NCI-H460 (cell line): ENCODE measurements at places on chromosomes 16 and 17.

- no peak for DNase-seq
These were observed at the start of gene KRT9 for GRCh38 chr17:41571561-41572434. KRT9 (minus strand) TSS chr17:41572059; CDS start chr17:41571992, 67 bp downstream.

DNA sequence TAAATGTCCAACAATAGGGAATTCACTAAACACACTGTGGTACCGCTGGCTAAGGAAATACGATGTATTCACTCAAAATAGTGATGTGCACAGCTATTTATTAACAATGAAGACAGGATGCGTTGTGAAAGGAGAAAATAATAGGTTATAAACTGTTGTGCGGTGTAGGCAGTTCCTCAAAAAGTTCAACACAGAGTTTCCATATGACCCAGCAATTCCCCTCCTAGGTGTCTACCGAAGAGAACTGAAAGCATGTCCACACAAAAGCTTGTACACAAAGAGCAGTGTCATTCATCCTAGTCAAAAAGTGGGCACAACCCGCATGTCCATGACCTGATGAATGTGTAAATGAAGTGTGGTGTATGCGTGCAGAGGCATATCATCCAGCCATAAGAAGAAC, 1.2 kb upstream of the CES1 start:
- DNase-seq: no peak

DNA sequence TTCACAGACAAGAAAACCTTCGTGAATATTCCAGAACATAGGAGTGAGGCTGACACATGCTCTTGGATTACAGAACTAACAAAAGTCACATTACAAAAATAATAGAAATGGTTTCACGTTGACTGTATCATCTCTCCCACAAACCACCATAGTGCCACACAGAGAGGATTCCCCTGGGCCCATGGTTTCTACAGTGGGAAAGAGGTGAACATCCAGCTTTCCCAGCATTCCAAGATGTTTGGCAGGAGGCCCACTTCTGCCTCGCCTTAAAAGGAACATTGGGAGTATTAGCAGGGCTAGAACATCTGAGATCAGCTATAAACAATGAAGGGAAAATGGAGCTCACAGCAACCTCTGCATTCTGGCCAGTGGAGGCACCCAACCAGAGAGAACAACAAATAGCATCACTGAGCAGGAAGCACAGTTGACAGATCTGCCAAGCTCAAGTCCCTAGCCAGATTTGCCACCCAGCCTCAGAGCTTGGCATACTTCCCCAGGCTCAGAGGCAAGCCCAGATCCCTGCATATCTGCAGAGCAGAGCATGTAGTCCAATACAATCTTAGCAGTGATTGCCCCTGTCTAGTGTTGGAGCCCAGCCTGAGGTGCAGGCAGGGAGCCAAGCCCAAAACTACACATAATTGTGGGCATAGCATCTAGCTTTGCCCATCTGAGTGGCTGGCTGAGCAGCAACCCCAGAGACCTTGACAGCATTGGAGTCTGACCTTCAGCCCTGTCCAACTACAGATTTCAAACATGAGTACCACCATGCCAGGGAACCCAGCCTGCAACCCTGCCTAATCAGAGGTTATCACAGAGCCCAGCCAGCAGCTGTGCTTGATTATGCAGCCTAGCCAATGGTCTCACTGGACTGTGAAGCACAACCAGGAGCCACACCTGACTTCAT, 260.4 kb downstream of the CEP112 start:
- DNase-seq: no peak

DNA sequence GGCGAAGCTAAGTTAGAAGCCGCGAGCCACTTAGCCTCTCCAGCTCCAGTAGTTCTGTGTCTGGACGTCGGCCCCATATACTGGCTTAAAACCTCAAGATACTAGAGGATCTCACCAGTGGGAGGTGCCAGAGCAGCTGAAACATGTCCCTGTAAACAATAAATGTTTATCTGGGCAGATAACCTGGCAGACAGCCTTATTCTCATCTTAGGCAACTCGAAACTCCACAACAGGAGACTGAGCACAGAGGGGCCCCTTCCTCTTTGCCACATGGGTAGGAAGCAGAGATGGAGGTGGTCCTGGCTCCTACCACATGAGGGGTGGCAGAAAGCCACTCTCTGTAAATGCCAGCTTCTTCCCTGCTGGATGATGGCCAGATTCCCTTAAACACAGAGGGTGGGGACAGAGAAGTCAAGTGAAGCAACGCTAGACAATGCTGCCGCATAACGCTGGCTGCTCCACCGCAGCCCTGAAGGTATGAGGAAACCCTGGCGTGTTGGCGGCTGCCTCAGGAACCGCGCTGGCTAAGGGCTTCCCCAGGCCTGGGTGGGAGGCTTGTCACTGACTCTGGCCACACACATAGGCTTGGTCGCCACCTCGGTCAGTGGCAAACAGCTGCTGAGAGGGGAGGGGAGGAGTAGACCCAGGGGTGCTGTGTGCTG, 67.9 kb downstream of the HIC1 start:
- DNase-seq: no peak

DNA sequence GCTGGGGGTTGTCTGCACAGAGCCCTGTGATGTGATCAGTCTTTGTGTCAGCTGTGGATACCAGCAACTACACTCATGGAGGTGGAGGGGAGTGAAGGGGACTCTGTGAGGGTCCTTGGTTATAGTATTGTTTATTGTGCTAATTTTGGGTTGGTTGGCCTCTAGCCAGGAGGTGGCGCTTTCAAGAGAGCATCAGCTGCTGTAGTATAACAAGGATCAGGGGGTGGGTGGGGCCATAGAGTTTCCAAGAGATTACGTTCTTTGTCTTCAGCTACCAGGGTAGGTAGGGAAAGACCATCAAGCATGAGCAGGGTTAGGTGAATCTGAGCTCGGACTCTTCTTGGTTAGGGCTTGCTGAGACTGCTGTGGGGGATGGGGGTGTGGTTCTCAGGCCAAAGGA, 97.1 kb upstream of the HS3ST3A1 start:
- no peak for DNase-seq

DNA sequence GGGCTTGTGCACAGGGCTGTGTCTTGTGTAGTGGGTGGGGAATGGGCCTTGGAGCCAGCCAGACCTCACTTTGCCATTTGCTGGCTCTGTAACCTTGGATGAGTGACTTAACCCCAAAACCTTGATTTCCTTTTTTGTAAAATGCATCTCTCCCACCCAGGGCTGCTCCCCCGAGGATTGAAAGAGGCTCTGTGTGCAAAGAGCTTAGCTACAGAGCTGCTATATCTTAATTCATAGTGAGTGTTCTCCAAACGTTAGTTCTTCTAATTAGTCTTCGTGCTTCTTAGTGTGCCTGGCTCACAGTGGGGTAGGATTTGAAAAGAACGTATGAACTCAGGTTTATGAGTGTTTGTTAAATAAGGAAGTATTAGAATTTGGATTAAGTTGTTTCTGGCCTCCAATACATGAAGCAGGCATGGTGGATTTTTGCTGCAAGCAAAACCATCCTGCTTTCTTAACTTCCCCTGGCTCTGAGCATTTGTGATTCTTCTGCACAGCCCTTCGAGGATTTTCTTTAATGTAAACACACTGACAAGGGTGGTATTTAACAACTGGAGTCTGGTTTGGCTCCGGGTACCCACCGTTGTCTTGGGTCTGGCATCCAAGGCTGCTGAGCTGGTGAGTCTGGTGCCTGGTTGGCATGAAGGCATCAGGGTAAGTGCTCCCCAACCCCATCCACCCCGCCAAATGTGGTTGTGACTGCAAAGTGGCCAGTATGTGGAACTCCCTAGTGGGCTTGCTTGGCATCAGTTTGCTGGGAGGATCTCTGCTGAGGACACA, 29.7 kb downstream of the KSR1 start:
- DNase-seq: no peak

DNA sequence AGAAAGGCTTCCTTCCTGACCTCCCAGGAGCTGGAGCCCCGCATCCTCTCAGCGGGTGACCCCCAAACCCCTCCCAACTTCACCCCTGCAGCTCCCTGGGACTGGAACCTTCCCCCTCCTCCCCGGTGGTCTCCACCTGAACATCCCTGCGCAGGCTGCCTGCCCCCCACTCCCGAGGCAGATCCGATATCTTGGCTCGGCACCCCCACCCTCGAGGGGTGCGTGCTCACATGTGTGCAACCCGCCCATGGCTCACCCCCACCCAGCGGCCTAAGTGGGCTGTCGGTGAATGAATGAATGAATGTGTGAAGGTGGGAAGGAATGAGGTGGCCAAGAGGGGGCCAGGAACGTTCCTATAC, 39.7 kb downstream of the SLC7A5 start:
- no peak for DNase-seq

DNA sequence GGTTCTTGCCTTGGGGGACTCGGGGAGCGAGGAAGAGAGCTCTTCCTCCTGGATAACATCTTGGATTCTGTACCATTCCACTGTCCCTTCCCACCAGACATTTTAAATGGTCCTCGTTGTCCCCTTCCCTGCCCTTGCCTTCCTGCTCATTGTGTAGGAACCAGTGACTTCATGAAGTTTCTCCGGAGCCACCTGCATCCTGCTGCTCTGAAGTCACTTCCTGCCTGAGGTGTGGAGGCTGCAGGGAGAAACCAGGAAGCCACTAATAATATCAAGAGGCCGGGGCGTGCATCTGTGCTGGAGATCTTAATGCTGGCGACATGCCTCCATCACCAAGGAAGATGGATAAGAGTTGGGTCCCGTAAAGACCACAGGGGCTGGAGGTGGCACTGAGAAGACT, 6.2 kb upstream of the SLC16A13 start:
- DNase-seq: no peak

GRCh38 chr16:31297496-31297895, 37.7 kb downstream of the ITGAM start:
- DNase-seq: no peak

DNA sequence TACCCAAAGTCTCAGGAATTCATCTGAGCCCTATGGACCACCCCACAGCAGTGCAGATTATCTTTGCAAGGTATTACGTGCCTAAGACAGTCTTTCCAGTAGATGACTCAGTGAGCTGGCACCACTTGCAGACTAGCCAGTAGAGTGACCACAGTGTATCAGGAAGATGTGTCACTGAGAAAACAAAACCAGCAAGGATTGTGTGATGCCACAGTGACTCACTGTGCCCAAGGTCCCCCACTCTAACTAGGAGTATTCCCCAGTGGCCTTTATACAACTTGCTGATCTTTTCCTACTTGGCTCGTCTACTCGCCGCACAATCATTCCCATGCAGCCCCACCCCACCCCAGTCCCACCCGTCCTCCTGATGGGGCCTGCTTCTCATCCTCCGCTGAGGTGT, 26.8 kb upstream of the PRKCA start:
- peak; percentile 94 for DNase-seq

GRCh38 chr17:32626379-32626791, 139.6 kb downstream of the CDK5R1 start:
- no peak for DNase-seq

GRCh38 chr17:70658317-70658716, 489.0 kb downstream of the KCNJ2 start:
- DNase-seq: no peak

DNA sequence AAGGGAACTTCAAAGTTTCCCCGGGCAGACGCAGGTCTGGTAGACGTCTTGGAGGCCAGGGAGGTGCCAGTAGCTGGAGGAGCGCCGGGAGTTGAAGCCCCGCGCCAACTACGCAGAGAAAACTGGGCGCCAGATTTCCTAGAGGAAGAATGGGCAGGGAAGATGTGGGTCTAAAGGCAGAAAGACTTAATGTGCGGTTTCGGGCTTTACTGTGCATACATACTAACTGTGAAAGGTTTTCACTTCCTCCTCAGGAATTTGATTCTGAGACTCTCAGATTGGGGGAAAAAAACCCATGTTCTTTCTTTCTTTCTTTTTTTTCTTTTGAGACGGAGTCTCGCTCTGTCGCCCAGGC, 331 bp upstream of the ZNF287 start:
- DNase-seq: no peak

GRCh38 chr16:4984174-4984990, 26.3 kb downstream of the SEC14L5 start:
- DNase-seq: no peak

- no peak for DNase-seq
These were observed 139.2 kb downstream of the TOX3 start for GRCh38 chr16:52407778-52408177.

GRCh38 chr17:67441052-67441895, 64.2 kb downstream of the PITPNC1 start:
- peak; percentile 87 for DNase-seq

DNA sequence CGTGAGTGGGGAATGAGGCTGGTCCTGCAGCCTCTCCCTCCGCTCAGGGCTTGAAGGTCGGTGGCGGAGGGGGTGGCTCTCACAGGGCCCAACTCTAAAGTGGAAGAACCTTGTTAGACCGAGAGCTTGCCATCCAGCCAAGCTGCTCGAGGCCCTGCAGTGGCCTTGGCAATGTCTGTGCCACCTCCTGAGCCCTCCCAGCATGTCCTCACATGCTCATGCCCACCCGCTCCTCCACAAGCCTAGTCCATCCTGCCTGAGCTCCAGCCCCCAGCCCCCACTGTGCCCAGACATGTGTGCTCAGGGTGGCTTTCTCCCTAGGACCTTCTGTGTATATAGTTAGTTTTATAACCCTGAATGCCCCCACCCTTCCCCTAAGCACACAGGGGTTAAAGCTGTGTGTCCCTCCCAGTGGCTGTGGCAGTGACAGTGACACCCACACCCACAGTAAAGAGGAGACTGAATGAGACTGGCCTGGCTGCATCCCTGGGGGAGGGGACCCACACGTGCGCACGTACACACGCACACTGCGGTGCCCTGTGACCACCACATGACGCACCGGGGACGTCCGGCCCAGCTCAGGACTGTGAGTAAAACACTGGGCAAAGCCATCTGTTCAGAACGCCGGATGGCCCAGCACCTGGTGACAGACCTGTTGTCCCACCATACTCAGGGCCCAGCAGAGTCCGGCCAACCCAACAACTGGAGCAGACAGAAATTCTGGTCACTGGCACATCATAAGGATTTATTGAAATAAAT, 15.6 kb downstream of the PDK2 start:
- DNase-seq: no peak

DNA sequence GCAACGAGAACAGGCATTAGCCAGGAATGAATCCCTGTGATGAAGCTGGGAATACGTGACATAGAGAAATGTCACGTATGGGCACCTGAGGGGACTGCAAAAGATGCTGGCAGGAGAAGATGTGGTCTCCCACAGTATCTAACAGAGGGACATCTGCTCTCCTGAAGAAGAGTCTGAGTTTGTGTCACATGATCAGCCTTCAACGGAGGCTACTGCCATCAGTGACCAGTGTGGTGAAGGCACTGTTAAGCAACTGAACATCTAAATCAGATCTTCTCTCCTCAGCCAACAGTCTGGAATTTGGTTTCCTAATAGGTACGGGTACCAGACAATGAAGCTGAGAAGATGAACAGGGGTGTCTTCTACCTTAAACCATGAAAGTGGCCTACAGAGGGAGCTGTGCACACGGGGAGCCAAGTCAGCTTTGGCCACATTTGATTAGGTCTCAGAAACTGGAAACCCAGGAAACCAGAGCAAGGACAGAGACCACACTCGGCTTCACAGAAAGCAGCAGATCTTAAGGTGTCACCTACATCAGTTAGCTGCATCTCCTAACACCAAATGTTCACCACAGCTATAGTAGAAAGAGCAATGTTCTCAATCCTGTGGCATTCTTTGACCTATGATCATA, 41.8 kb downstream of the BRD7 start:
- DNase-seq: peak; percentile 41

- DNase-seq: no peak
These were observed 3.0 kb downstream of the ICAM2 start for GRCh38 chr17:64017381-64017980.
